ENCODE measurements at places on chromosomes 5 and 9. TPM values are rescaled to one million over a fixed set of nuclear protein-coding genes. Genes with fewer than 3 reads are reported as not detected.

GRM6 gene
- total RNA-seq: not detected

IL13 gene
- total RNA-seq: 1.4 TPM

MPDZ gene
- total RNA-seq: not detected

SLC27A6 gene
- not detected for total RNA-seq

GADD45G gene
- 7.7 TPM for total RNA-seq

OSTF1 gene
- total RNA-seq: 126 TPM

PGM5 gene
- not detected for total RNA-seq

Data from activated CD8-positive, alpha-beta T cell treated with anti-CD3 and anti-CD28 coated beads, Interleukin-2, amount 10 ng/mL, durations not matched to agents 7 days and 5 days (primary cell).